Neural progenitor cell (in vitro differentiated cells): ENCODE measurements at places on chromosomes 5 and 9. TPM values are rescaled to one million over a fixed set of nuclear protein-coding genes. Genes with fewer than 3 reads are reported as not detected.

The NUTM2F gene
- total RNA-seq, result 0.22 TPM in 1 of 2 replicates, not detected in the other

The HTR4 gene
- 0.06 TPM in 1 of 2 replicates, not detected in the other for total RNA-seq

The PKN3 gene
- 4.4 and 16.1 TPM in 2 replicates for total RNA-seq

The SPAAR gene
- 0.22 TPM in 1 of 2 replicates, not detected in the other for total RNA-seq

The SAPCD2 gene
- 5.7 and 27.7 TPM in 2 replicates for total RNA-seq

The FGFR4 gene
- total RNA-seq, result 8.2 and 41.3 TPM in 2 replicates
